ENCODE measurements at places on chromosomes 13 and 19.

DNA sequence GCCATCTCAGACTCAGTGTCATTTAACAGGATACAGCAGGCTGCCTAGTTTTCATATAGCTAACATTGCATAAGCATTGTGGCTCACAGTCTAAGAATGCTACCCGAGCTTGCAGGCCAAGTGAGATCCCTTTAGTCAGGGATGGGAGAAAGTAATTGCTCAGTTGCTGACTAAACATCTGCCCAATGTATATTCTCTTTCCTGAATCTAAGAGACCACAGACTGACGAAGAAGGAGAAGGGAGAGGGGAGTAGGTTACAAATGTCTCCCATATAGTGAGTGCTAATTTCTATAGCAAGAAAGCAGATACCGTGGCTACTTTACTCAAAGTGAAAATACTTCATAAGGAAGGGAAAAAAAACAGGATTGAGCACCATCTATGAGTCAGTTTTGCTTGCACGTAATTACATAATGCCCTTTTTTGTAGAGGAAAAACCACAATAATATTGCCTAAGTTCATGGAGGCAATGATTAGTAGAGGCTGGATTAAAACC lies 453.9 kb downstream of the COG6 start:
- DNase-seq: no peak

- no peak for DNase-seq
Measured at GRCh38 chr13:27404680-27405079, 19.7 kb upstream of the GTF3A start.

DNA sequence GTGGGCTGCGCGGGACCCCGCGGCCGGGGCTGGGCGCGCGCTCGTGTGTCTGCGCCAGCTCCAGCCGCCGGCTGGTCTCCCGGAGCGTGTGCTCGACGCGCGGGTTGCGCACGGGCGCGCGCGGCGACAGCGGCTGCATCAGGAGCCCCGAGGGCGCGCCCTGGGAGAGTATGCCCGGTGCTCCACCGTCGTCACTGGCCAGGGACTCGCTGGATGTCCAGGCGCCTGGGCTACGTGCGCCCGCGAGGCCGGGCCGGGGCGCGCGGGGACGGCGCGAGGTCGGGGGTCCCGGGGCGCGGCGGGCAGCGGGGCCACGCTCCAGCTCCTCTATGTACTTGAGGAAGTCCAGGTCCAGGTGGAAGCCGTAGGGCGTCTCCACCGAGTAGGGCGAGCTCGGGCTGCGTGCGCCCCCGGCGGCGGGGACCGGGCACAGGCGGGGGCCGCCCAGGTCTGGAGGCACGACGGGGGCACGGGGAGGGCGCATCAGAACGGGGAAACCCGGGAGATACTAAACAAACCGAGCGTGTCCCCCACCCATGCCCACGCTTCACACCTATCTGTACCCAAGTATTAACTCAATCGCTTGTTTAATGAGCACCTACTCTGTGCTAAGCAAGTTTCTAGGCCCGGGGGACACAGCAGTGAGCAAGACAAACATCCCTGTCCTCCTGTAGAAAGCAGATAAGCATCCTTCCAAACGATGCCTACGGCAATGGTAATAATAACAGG lies 7.6 kb downstream of the KANK3 start:
- DNase-seq: no peak

DNA sequence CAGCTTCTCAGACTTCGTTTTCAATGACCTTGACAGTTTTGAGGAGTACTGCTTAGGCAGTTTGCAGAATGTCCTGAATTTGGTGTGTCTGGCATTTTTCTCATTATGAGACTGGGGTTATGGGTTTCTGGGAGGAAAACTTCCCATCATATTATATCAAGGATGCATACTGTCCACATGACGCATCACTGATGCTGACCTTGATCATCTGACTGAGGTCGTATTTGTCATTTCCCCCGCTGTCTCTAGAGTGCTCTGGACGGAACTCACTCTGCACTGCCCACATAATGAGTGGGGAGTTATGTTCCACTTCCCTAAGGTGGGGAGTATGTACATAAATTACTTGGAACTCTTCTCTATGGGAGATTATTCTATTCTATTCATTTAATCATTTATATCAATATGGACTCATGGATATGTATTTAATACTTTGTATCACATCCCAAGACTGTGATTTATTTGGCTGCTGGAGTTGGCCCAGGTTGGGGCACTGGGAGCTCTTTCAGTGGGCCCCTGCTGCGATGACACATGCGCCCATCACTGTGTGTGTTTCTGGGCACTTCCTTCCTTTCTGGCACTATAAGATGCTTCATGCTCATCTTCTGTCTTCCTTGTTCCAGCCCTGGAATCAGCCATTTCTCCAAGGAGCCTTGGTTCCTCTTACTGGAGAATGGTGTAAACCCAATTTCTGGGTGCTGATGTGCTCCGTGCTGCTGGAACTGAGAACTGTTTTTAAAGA lies 138.6 kb downstream of the MIPEP start:
- no peak for DNase-seq

DNA sequence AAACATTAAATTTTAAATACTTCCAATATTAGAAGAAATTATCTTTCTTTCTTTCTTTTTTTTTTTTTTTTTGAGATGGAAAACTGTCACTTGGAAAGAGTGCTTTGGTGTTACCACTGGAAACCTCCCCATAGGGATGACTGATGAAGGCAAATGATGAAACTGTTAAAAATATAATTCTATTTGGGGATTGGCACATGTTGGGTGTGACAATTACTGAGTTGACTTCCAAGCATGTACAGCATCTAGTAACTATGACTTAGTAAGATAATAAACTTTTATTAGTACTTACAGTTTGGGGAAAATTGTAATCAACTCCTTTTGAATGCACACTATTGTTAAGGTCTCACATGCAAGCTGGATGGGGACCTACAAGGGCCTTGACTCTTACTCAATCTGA lies 592.5 kb downstream of the KCTD12 start:
- no peak for DNase-seq

DNA sequence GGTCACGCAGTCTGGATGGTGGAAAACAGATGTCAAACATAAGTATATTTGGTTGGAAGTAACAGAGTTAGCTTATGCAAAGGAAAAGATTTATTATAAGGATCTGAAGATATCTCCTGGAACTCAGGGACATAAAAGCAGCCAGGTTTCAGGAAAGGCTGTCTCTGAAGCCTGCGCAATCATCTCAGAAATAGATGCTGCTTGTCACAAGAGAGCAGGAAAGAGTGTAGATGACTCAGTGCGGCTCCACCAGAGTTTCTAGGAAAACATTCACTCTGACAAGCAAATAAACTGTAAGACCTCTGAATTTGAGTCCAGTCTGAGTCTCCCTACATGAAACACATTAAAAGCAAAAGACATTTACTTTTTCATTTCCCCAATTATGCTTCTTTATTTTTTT lies 220.4 kb upstream of the HTR2A start:
- no peak for DNase-seq
